Aorta (tissue), 5 donors: ENCODE measurements at places on chromosomes 4 and X. TPM values are rescaled to one million over a fixed set of nuclear protein-coding genes. Genes with fewer than 3 reads are reported as not detected.

Gene GPRASP2
- 15.3 TPM for total RNA-seq

DNA sequence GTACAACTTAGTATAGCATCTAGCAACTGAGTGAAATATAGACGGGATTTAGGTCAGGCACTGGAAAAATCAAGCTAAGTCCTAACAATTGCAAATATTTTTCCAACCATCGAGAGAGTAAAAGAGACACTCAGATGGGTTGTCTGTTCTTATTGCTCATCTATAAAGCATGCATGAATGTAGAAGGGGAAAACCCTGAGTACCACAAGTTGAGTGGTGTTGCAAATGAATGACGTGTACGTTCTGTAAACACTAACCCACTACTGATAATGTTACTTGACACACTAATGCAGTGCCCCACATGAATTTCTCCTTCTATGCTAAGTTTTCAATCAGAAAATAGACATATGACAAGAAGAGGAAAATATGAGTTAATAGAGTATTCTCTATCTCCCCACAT lies 211.2 kb downstream of the COX18 start:
- no peak for DNase-seq

GRCh38 chr4:150209140-150209829 lies 131.0 kb downstream of the DCLK2 start:
- DNase-seq = peak; percentile 76

Gene TMEM156
- total RNA-seq = 0.30 TPM

Gene FRG2
- not detected for total RNA-seq

- DNase-seq = no peak
These were observed 47.6 kb downstream of the CRMP1 start for GRCh38 chr4:5845035-5845905.

DNA sequence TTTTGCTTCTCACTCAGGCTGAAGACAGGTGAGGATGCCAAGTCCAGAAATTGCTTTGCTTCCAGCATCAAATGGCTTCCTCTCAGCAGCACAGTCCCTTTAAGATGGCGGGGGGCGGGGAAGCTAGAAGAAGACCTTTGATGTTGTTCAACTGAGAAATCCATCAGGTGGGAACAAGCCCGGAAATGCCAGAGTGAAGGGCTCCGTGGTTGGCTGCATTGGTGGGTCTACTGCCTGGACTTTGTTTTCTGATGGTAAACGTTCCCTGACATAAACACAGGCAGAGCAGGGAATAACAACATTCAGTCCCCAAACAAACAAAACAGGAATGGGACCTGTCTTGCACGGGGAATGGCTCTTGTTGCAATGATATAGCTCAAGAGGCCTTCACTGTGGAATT lies 37.3 kb downstream of the APLN start:
- no peak for DNase-seq

GRCh38 chrX:1212532-1212931 lies at the start of gene CRLF2:
CRLF2 (minus strand) TSS chrX:1212649; CDS start chrX:1212634, 15 bp downstream.
- DNase-seq = peak; percentile 31

DNA sequence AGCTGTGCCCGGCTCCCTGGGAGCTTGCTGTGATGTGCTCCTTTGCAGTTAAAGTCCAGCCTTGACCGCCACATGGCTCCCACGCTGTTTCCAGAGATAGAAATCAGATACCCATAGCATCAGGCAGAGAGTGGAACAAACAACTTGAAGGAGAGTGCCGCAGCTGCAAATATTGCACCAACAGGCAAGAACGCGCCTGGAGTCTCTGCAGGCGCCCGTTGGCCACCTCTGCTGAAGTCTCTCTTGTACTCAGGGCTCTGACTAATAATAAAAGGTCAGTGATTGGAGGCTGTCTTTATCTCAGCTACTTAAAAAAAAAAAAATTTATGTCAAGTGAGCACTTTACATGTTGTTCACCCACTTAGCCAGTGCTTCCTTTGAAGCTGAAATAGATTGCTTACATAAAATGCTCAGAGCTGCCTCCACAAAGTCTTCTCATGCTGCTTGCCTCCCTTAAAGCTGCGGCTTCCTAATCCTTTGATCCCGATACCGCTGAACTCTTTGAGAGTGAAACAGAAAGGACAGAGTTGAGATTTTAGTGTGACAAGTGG lies 30.9 kb upstream of the TENM3 start:
- DNase-seq = no peak

- DNase-seq = no peak
These were observed 50.4 kb upstream of the PRPS1 start for GRCh38 chrX:107577933-107578332.

GRCh38 chr4:6337331-6337935 lies 67.8 kb downstream of the WFS1 start:
- no peak for DNase-seq

DNA sequence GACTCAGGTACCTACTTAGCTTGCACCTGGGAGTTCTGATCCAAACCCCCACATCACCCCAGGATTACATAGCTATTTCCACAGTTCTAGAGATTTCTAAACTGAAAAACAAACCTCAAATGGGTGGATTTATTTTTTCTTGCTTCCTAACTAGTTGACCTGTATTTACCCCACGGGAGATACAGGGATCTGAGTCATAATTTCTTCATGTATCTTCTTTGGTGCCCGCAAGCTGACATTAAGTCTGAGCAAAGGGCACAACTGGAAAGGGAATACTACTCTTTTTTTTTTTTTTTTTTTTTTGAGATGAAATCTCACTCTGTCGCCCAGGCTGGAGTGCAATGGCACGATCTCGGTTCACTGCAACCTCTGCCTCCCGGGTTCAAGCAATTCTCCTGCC lies 10.0 kb upstream of the ELOVL6 start:
- DNase-seq = no peak

- DNase-seq = no peak
These were observed 668.0 kb upstream of the LCORL start for GRCh38 chr4:18689308-18690115.

GRCh38 chrX:103685396-103685795 lies 1.1 kb downstream of the MORF4L2 start:
- no peak for DNase-seq

DNA sequence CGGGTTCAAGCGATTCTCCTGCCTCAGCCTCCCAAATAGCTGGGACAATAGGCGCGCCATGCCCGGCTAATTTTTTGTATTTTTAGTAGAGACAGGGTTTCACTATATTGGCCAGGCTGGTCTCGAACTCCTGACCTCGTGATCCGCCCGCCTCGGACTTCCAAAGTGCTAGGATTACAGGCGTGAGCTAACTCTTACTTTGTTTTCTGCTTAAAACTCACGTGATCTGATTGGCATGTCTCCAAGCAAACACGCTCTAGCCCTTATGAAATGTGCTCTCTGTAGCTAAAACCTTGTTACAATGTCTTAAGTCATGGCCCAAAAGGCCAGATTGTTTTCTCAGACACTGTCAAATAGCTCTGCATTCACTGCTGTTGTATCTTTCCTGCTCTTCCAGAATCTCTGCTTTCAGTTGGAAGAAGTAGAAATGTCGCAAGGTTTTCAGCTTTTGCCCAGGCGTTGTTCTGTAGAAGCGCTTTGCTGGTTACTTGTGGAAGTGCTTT lies 39.7 kb upstream of the OGT start:
- DNase-seq = no peak

Gene NEUROG2
- not detected for total RNA-seq

DNA sequence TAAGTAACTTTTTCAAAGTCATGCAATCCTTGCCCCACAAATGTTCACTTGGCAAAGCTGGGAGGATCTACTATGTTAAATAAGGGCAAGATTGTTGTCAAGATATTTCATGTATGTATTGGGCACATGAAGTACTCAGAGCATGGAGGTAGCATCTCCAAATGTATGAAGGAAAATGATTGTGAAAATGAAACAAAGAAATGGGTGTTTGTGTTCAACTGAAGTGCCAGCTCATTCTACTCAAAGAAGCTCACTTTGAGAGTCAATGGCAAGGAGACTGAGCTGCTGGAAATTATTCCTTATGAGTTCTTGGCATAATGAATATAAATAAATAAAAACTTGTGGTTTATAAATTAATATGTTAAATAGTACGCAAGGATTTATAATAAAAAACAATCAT lies 124.5 kb upstream of the ARSJ start:
- DNase-seq = no peak

DNA sequence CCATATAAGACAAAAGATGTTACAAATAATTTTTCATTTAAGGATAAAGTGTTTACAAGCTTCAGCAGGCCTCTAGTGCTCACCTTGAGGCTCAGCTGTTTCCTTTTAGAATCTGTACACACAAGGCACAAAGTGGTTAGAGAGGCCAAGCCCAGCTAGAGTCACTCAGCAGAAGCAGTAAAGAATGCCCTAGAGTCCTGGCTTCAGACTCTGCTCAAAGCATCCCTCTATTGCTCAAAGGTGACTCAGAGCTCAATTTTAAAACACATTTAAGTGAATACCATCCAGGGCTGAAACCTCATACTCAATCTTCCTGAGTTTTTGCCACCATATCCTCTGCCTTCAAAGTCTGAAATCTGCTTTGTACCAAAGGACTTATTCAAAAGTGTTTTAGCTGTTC lies 22.6 kb upstream of the PHF8 start:
- no peak for DNase-seq

- DNase-seq = no peak
These were observed 71.4 kb upstream of the NMU start for GRCh38 chr4:55707507-55707906.

DNA sequence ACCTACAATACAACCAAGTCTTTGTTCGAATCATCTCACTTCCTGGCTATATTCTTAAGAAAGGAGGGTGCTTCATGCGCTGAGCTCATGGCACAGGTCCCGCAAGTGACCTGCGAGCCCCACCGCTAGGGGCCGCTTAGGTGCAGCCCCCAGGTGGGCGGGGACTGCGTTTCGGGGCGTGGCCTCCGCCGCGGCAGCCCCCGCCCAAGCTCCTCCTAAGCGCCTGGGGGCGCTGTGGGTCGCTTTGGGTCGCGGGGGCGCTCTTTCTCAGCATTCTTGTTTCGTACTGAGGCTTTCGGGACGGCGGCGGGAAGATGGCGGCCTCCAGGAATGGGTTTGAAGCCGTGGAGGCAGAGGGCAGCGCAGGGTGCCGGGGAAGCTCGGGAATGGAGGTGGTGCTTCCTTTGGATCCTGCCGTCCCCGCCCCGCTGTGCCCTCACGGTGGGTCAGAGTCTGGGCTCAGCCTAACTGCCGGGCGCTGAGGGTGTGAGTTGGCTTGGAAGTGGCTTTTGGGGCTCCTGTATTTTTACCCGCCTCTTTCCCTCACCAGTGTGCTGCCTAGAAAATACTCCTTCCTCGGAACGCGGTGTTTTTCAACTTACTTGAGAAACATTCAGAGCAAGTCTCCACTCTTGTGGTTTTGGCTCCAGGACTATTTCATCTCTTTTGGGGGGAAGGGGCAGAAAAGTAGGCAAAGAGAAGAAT lies at the start of gene ZCCHC4:
ZCCHC4 (plus strand) TSS at position 279 of the 705 bp plus-strand sequence; CDS start at position 315, 36 bp downstream.
- peak; percentile 94 for DNase-seq

Gene SOWAHB
- total RNA-seq = 0.32 TPM

Gene SCD5
- 11.5 TPM for total RNA-seq

DNA sequence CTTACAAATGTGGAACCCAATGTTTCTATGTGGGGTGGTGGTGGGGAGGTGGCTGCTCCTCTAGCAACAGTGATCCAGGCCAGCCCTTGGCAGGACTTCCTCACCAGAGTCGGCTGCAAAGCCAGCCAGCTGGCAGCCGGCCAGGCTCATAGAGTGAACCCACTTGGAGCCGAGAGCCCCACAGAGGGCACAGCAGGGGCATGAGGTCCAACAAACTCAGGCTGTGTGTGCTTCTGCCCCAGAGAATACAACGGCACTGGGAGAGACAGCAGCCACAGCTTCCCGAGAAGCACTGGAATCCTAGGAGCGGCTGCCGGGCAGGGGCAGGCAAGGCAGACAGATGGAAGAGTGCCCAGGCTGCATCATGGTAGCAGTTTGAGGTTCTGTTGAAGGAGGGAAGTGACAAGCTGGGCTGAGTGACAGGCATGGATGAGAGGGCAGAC lies 23.5 kb upstream of the SOWAHD start:
- DNase-seq = peak; percentile 80

Gene MAGEB10
- total RNA-seq = not detected

DNA sequence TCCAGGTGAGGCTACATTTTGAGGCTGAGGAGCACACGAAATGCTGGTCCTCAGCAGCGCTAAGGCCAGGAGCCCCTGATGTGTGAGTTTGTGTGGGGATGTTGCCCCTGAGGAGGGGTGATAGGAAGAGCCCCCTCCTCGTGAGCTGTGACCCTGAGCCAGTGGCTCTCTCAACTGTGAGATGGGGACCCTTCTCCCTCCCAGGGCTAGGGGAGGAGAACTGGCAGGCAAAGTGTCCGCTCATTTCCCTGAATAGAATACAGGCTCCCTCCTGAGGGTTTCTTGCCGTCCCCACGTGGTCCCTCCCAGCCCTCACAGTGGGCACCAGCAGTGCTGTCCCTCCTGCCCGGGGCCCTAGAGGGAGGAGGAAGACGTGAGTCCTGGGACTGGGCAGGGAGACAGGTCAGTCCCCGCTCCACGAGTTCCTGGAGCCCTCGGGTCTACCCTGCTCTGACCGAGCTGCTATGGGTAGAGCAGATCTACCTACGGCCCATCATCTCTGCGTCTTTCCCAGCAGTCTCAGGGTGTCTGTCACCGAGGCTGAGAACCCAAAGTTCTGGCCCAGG lies 21.0 kb upstream of the TBC1D14 start:
- DNase-seq = no peak

GRCh38 chrX:50707405-50707804 lies 106.6 kb downstream of the SHROOM4 start:
- DNase-seq = no peak

DNA sequence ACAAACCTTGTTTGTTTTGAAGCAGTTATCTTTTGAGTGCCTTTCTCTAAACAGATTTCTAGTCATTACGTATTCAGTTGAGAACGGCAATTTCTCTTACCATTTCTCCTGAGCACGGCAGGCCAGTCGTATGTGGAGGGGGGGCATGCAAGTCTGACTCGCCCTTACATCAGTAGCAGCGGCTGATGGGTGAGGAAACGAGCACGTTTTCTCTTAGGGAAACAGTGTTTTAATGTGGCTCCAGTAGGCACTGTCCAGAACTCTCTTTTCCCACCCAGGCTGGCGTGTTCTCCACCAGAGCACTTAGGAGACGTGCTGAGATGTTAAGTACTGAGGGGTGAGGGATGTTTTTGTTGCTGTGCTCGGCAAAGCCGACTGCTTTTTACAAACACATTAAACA lies 240.5 kb downstream of the STIM2 start:
- no peak for DNase-seq

GRCh38 chr4:142778900-142779299 lies 67.2 kb downstream of the INPP4B start:
- no peak for DNase-seq

Gene RPL36A
- total RNA-seq = 124 TPM

GRCh38 chrX:46380148-46380752 lies 165.0 kb downstream of the ZNF674 start:
- no peak for DNase-seq

Gene TCEAL6
- total RNA-seq = not detected

GRCh38 chrX:149799095-149799714 lies 17.5 kb downstream of the MAGEA9 start:
- DNase-seq = no peak

DNA sequence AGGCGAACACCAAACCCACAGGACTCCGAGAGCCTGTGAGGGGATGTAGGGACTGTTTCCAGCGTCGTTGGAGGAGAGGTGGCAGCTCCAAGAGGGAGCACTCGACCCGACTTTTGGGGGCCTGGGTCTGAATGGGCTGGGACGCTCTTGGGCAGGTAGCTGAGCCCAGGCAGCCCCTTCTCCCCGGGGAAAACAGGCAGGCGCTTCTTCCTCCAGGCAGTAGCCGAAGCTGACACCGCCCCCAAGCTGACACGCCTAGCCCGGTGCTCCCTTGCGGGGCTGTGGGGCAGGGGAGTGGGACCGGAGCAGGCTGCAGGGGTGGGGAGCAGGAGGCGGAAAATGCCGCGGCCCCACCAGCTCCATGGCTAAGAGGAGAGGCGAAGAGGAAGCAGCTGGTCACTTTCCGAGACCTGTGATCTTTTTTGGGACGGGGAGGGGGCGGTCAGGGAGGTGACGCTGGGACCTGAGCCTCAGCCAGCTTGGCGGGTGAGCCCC lies 4.2 kb downstream of the NKX1-1 start:
- DNase-seq = no peak

Gene ZFP42
- total RNA-seq = not detected
